ENCODE measurements at places on chromosomes 3 and 15.

GRCh38 chr3:48271763-48272498, 31.0 kb downstream of the ZNF589 start:
- DNase-seq: no peak

- DNase-seq: no peak
These were observed 267.5 kb upstream of the NR2E3 start for GRCh38 chr15:71542836-71543235.

DNA sequence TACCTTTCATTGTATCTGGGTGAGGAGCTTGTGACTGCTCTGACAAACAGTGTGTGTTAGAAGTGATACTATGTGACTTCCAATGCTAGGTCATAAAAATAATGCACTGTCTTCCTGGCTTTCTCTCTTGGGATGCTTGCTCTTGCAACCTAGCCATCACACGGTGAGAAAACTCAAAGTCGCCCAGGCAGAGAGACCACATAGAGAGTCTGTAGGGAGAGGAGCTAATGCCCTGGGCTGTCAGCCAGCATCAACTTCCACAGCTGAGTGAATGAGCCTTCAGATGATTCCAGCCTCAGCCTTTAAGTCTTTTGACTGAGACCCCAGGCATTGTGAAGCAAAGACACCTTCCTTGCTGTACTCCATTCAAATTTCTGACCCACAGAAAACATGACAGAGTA, 220.6 kb upstream of the SGO1 start:
- no peak for DNase-seq

DNA sequence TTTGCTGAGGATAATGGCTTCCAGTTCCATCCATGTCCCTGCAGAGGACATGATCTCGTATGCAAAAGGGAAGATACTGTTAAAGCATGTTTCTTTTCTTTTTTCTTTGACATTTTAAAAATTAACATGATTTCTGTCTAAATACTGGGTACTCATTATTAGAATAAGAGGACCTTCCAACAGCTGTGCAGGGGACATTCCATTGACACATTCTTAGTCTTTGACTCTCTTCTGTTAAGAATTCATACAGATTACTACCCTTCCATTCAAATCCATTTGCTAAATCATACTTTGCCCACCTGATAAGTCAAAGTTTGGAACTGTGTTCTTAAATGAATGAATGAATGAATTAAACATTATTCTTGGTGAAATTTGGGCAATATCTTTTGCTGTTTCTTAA, 5.1 kb upstream of the CP start:
- no peak for DNase-seq

GRCh38 chr3:105752791-105753415, 115.9 kb downstream of the CBLB start:
- no peak for DNase-seq

GRCh38 chr3:146854523-146854922, 249.4 kb upstream of the PLSCR5 start:
- DNase-seq: no peak

- DNase-seq: no peak
These were observed 43.1 kb upstream of the SLC25A36 start for GRCh38 chr3:140898340-140899180.

Data from D721Med (cell line).